ENCODE measurements at places on chromosomes 6 and 20.

GRCh38 chr20:59564171-59564570, 40.2 kb upstream of the PHACTR3 start:
- H3K27me3 ChIP-seq, result peaks cover 6% of the 10 kb centered on the region
- no peak overlapping the region for H3K27ac ChIP-seq
- no peak overlapping the region for H3K4me3 ChIP-seq
- DNase-seq, result no peak
- no peaks in the 10 kb centered on the region for H3K4me1 ChIP-seq

- H3K4me3 ChIP-seq, result peak overlapping the region; percentile 64
- peak overlapping the region; percentile 79 for H3K27ac ChIP-seq
- H3K4me1 ChIP-seq, result peaks cover 24% of the 10 kb centered on the region
- H3K27me3 ChIP-seq, result no peaks in the 10 kb centered on the region
- peaks cover 2% of the 10 kb centered on the region for H3K36me3 ChIP-seq
- DNase-seq, result no peak
Observed at GRCh38 chr6:33000055-33000454, 9.3 kb downstream of the HLA-DOA start.

- no peak overlapping the region for H3K27ac ChIP-seq
- no peaks in the 10 kb centered on the region for H3K27me3 ChIP-seq
- H3K4me3 ChIP-seq, result no peak overlapping the region
Observed at GRCh38 chr6:91672201-91672600, 1085.3 kb upstream of the MAP3K7 start.

DNA sequence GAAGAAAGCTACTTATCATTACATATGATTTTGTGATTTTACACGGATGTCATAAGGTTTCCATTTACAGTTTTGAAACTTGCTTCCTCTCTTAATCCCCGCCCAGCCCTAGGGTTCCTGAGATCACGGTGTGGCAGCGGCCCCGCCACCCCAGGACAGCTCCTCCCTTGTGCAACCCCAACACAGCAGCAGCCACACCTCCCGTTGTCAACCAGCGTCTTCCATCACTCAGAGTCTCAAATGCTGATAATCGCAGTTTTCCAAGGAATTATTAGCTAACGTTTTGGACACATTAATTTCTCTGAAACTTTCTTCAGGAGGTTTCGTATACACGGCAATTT, 204.8 kb downstream of the THBS2 start:
- H3K27me3 ChIP-seq, result no peaks in the 10 kb centered on the region
- H3K4me1 ChIP-seq, result no peaks in the 10 kb centered on the region
- no peaks in the 10 kb centered on the region for H3K36me3 ChIP-seq

GRCh38 chr20:5309971-5310370, 6.8 kb downstream of the PROKR2 start:
- no peak for DNase-seq
- H3K4me1 ChIP-seq, result no peaks in the 10 kb centered on the region
- no peak overlapping the region for H3K27ac ChIP-seq
- peaks cover 33% of the 10 kb centered on the region for H3K27me3 ChIP-seq
- no peaks in the 10 kb centered on the region for H3K36me3 ChIP-seq

DNA sequence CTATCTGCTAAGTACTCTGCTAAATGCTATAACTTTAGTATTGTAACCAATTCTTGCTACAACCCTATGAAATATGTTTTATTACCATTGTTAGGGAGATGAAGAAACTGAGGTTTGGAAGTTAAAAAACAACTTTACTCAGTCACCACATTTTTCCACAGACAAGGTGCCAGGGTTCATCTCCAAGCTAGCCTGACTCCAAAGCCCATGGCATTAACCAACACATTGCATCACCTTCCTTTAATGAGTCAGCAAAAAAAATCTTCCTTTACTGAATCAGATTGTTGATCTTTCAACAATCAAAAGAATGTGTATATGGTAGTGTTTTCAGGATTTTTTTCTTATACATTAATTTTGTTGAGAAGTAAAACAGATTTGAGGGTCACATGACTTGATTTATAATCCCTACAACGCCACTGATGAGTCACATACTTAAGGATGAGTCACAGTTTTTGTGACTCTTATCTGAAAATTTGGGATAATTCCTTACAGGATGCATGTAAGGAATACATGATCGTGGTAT, 41.5 kb downstream of the MAN1A1 start:
- H3K27ac ChIP-seq, result no peak overlapping the region
- no peak overlapping the region for H3K4me3 ChIP-seq
- peaks cover 40% of the 10 kb centered on the region for H3K4me1 ChIP-seq
- no peak for DNase-seq
- H3K36me3 ChIP-seq, result peaks cover 36% of the 10 kb centered on the region

All from stimulated activated naive B cell treated with anti-CD40 and anti-IgM and Interleukin-4, amounts not matched to agents 10 μg/mL and 1 μg/mL and 100 μg/mL, for 72 hours (primary cell).